Ovary (tissue), 10 donors: ENCODE measurements at places on chromosomes 4 and X. TPM values are rescaled to one million over a fixed set of nuclear protein-coding genes. Genes with fewer than 3 reads are reported as not detected.

DNA sequence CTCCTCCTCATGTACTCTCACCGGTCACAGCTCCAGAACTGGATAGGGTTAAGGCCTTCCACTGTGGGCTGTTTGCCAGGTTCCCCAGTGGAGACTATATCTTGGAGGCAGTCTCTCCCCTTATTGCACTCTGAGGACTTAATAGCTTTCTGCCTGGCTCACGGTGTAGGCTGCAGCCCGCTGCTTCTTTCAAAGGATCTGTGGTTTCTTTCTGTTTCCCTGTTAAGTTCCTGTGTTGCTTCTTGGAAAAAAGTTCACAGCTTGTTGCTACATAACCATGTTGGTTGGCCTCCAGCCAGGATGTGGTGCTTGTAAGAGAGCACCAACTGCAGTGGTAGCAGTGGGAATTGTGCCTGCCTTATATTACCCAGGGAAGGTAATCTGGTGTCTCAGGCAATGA, 24.9 kb upstream of the ZDHHC15 start:
- H3K27ac ChIP-seq: no peak overlapping the region
- no peaks in the 10 kb centered on the region for H3K36me3 ChIP-seq
- H3K4me3 ChIP-seq: no peak overlapping the region
- H3K4me1 ChIP-seq: peaks cover 2% of the 10 kb centered on the region
- H3K27me3 ChIP-seq: no peaks in the 10 kb centered on the region

- no peaks in the 10 kb centered on the region for H3K27me3 ChIP-seq
- H3K27ac ChIP-seq: no peak overlapping the region
- DNase-seq: no peak
- no peaks in the 10 kb centered on the region for H3K4me1 ChIP-seq
- no peak overlapping the region for H3K4me3 ChIP-seq
These were observed 43.1 kb upstream of the MXD4 start for GRCh38 chr4:2304877-2305561.

The BGN gene
- total RNA-seq: 54.2 TPM

DNA sequence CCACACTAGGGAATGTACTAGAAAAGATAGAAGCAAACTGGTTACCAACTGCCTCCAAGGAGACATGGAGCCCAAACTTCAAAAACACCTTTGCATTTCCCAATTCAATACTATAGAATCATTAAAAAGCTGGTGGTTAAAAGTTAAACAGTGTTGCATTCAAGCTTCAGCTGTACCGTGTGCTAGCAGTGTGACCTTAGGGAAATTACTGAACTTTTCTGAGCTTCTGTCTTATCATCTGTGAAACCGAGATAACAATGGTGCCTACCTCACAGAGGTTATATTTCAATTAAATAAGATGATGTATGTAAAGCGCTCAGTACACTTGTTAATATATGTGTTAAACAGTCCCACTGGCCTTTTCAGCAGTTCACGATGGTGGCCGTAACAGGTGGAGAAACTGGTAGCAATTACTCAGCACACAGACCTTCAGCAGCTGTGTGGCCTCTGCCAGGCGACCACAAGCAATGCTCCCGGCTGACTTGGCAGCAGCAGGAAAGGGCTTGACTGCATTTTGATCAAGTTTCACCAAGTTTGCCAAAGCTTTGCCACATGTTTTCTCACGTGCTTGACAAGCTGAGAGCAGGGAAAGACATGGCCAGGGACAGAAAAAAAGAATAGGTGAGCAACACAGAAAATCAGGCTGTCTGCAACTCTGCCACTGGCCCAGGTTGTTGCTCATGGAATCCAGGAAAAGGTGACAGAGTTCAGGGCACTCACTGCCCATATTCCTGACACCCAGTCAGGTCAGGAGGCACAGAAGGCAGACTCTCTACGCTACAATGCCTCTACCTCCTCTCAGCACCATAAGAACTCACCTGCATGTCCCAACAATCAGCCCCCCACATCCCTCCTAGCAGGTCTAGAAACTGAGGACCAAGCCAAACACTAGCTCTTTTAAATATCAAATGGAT, 72.1 kb downstream of the PARM1 start:
- H3K27ac ChIP-seq: no peak overlapping the region
- H3K27me3 ChIP-seq: no peaks in the 10 kb centered on the region
- no peak overlapping the region for H3K4me3 ChIP-seq

- H3K36me3 ChIP-seq: no peaks in the 10 kb centered on the region
- no peaks in the 10 kb centered on the region for H3K4me1 ChIP-seq
- DNase-seq: no peak
These were observed 200.3 kb upstream of the TENM3 start for GRCh38 chr4:182042945-182043344.

- H3K27ac ChIP-seq: no peak overlapping the region
- no peak for DNase-seq
- H3K4me1 ChIP-seq: no peaks in the 10 kb centered on the region
- no peaks in the 10 kb centered on the region for H3K36me3 ChIP-seq
- H3K27me3 ChIP-seq: no peaks in the 10 kb centered on the region
These were observed 63.5 kb downstream of the DCLK2 start for GRCh38 chr4:150141756-150142155.

- no peak for DNase-seq
- no peak overlapping the region for H3K27ac ChIP-seq
- H3K27me3 ChIP-seq: no peaks in the 10 kb centered on the region
- H3K4me3 ChIP-seq: no peak overlapping the region
These were observed 48.5 kb downstream of the C4orf50 start for GRCh38 chr4:5969777-5970176.

The TMPRSS11B gene
- not detected for total RNA-seq

The NEIL3 gene
- 0.12 TPM for total RNA-seq

DNA sequence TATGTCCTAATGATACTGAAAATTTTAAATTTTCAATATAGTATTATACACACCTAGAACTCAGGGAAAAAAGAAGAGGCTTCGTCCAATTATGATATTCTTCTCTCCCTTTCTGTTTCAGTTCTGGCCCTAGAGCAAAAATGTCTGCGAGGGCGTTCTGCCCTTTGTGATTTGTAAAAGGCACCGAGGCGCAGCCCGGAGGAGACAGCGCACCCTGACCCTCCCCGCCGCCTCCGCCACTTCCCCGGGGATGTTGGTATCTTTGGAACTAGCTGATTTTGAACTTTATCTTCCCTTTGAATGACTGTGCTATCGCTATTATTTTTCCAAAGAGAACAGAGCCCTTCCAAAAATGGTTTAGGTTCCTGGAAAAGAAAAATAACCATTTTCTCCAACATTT, 173.2 kb upstream of the FAM9B start:
- no peak overlapping the region for H3K27ac ChIP-seq
- no peak overlapping the region for H3K4me3 ChIP-seq
- DNase-seq: peak; percentile 45
- H3K36me3 ChIP-seq: no peaks in the 10 kb centered on the region
- H3K27me3 ChIP-seq: no peaks in the 10 kb centered on the region
- no peaks in the 10 kb centered on the region for H3K4me1 ChIP-seq

GRCh38 chr4:211033-211511, 86.8 kb downstream of the ZNF718 start:
- no peaks in the 10 kb centered on the region for H3K36me3 ChIP-seq
- H3K27me3 ChIP-seq: no peaks in the 10 kb centered on the region
- H3K4me3 ChIP-seq: no peak overlapping the region
- peaks cover 2% of the 10 kb centered on the region for H3K4me1 ChIP-seq
- DNase-seq: no peak

GRCh38 chr4:41256131-41256739, 493 bp upstream of the UCHL1 start:
- no peak for DNase-seq
- H3K4me3 ChIP-seq: peak overlapping the region; percentile 41
- H3K36me3 ChIP-seq: no peaks in the 10 kb centered on the region
- H3K4me1 ChIP-seq: peaks cover 11% of the 10 kb centered on the region

GRCh38 chr4:184215709-184216328, 1.9 kb downstream of the ENPP6 start:
- no peak for DNase-seq
- H3K27ac ChIP-seq: no peak overlapping the region
- H3K36me3 ChIP-seq: no peaks in the 10 kb centered on the region
- H3K4me1 ChIP-seq: peaks cover 4% of the 10 kb centered on the region

GRCh38 chr4:53514509-53514908, 76.8 kb downstream of the LNX1 start:
- no peaks in the 10 kb centered on the region for H3K4me1 ChIP-seq
- H3K36me3 ChIP-seq: no peaks in the 10 kb centered on the region
- no peak for DNase-seq
- no peaks in the 10 kb centered on the region for H3K27me3 ChIP-seq
- no peak overlapping the region for H3K27ac ChIP-seq

The AKAP14 gene
- not detected for total RNA-seq

The ZNF275 gene
- total RNA-seq: 50.1 TPM

The ENPEP gene
- 2.2 TPM for total RNA-seq

DNA sequence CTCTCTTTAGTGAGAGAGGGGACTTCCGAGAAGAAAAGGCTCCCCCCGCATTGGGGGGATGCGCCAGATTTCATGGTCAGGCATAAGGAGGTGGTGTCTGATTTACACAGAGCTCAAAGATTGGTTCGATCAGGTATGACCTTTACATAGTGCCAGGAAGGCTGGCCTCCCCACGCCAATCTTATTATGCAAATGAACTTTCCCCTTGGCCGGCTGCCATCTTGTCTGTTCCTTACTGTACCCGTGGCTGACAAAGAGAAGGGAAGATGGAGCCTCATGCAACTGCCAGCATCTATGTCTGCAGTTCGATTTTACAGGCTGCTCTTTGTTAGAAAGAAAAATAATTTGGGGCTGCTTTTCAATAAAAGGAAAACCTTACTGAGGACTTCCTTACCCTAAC, 197.2 kb downstream of the GPM6A start:
- H3K27ac ChIP-seq: no peak overlapping the region
- no peaks in the 10 kb centered on the region for H3K4me1 ChIP-seq
- H3K36me3 ChIP-seq: no peaks in the 10 kb centered on the region
- no peak overlapping the region for H3K4me3 ChIP-seq

GRCh38 chr4:151678048-151678872, 82.5 kb downstream of the GATB start:
- no peak for DNase-seq
- no peak overlapping the region for H3K27ac ChIP-seq
- peaks cover 5% of the 10 kb centered on the region for H3K4me1 ChIP-seq
- H3K4me3 ChIP-seq: no peak overlapping the region

GRCh38 chr4:92303621-92304027, at the start of gene GRID2:
Gene GRID2 (plus strand): TSS chr4:92303966.
- H3K27ac ChIP-seq: no peak within 1 kb of the TSS
- no peaks in the 10 kb centered on the region for H3K27me3 ChIP-seq
- DNase-seq: peak; percentile 24

DNA sequence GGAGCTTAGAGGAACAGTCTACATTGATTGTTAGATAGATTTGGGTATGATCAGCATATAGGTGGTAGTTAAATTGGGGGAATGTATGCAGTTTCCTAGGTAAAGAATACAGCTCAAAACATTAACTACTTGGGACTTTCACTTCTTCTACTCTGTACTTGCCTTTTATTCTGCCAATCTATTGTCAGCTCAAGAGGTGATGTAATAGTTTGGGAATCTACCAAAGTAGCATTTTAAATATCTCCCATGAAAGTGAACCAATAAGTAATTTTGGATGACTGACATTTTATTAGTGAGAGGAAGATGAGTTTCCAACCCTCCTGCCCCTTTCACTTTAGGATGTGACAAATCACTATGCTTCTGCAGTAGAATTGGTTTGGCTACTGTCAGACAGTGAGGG, 43.4 kb downstream of the NUDT6 start:
- no peaks in the 10 kb centered on the region for H3K27me3 ChIP-seq

The CSAG1 gene
- total RNA-seq: not detected

DNA sequence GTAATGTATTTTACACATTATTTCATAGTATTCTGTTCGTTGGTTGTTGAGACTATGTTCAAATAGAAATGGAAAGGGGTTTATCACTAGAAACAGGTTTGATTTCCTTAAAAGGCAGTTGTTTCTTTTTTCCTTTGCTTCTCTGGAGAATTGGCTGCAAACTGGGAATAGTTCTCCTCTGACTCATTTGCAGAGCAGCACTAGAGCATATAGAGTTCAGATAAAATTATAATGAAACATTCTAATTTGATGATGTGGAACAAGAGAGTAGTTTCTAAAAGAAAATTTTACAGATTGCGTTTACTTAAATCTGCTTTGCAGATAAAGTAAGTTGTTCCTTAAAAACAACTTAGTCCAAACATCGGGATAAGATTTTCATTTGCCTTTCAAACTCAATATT, 29.7 kb downstream of the SYNPO2 start:
- no peaks in the 10 kb centered on the region for H3K27me3 ChIP-seq
- no peak overlapping the region for H3K27ac ChIP-seq
- no peak for DNase-seq
- H3K4me3 ChIP-seq: no peak overlapping the region
- no peaks in the 10 kb centered on the region for H3K36me3 ChIP-seq

The FAM156A gene
- total RNA-seq: 17.9 TPM

GRCh38 chrX:21408307-21408706, 34.1 kb downstream of the CNKSR2 start:
- H3K4me3 ChIP-seq: no peak overlapping the region
- no peak for DNase-seq
- H3K27me3 ChIP-seq: no peaks in the 10 kb centered on the region
- no peaks in the 10 kb centered on the region for H3K36me3 ChIP-seq
- no peak overlapping the region for H3K27ac ChIP-seq

- no peak overlapping the region for H3K27ac ChIP-seq
- H3K36me3 ChIP-seq: no peaks in the 10 kb centered on the region
- H3K4me3 ChIP-seq: no peak overlapping the region
These were observed 449.1 kb downstream of the BCOR start for GRCh38 chrX:39648548-39649254.

- no peaks in the 10 kb centered on the region for H3K36me3 ChIP-seq
- no peaks in the 10 kb centered on the region for H3K4me1 ChIP-seq
- DNase-seq: no peak
- no peaks in the 10 kb centered on the region for H3K27me3 ChIP-seq
- no peak overlapping the region for H3K27ac ChIP-seq
These were observed 5.3 kb upstream of the UBE2D3 start for GRCh38 chr4:102832667-102833066.

DNA sequence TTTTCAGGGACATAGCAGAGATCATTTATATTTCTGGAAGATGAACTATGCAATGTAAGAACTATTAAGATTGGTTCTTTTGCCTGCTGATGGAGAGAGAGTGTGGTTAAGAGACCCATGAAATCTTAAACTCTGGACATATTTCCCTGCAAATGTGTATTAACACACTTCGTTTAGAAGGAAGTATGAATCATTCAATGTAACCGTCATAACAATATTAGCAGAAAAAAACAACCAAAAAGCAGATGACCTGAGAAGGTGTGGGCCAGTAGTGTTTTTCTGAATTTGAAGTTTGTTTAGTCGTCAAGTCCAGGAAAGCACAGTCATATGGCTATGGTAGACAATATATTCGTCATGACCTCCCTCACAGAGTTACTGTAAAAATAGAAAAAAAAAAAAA, 2.5 kb upstream of the TMPRSS11D start:
- H3K27ac ChIP-seq: no peak overlapping the region
- no peaks in the 10 kb centered on the region for H3K36me3 ChIP-seq
- no peak overlapping the region for H3K4me3 ChIP-seq
- no peak for DNase-seq
